ENCODE measurements at places on chromosomes 5 and 9.

DNA sequence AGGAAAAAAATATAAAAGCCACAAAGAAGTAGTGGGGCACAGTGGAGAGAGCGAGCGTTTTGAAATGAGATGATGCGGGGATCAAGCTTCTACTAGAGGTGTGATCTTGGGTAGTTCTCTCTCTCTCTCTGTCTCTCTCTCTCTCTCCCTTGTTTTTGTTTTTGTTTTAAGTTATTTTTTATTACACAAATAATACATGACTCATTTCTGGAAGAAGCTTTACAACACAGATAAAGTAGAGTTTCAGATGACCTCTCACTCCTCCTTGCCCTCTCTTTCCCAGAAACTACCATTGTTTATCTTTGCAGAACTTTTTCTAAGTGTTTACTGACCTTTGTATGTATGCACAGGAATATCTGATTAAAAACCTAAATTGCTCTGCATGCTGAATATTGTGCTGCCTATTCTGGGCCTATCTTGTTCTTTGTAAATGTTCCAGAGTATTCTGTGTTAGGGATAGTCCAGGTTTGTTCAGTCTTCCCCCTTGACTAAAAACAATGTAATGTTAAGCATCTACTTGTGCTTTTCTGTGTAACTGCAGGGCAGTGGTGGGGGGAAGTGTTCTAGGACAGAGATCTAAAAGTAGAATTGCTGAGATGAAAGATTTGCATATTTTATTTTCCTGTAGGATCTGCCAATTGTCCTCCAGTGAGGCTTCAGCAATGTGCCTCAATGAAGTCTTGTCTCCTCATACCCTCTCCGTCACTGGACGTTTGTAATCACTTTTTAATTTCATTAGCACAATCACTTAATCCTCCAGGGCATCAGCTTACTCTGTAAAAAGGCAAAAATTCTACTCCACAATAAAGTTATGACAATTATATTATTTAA, 52.0 kb downstream of the FYB1 start:
- no peak for DNase-seq

- DNase-seq: no peak
Observed at GRCh38 chr5:112186401-112186990, 232.6 kb downstream of the EPB41L4A start.

DNA sequence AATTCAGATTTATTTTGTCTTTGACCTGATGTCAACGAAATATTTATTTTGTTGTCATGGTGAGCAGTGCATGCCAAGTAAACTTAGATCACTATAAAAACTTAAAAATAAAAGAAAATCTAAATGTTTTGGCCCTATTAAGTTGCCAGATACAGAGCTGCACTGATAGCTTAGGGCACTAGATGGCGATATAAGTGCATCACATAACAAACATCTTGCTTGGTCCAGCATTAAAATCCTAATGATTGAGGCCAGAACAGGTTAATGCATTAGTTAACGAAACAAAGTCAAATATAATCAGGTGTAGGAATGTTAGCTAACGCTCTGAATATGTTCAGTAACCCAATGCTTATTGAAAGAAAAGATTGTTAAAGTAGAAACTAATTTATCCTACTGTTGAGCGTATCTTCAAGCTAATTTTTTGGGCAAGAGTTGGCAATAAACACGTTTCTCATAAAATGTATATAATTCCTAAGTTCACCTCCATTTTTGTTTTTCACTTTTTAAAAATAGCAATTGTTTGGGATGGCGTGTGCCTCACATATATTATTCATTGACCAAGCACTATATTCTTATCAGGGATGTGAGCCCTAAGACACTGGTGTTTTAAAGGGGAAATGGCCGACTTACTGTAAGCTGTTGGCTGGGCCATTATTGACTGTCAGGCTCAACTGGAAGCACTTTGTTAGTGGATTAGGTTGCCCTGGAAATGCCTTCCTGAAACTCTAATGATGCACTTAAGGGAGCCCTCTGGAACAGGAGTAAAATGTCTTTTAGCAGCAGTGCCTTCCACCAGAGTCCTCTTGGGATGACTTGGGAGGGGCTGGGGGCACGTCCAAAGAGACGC, 33.3 kb downstream of the KCTD16 start:
- no peak for DNase-seq

DNA sequence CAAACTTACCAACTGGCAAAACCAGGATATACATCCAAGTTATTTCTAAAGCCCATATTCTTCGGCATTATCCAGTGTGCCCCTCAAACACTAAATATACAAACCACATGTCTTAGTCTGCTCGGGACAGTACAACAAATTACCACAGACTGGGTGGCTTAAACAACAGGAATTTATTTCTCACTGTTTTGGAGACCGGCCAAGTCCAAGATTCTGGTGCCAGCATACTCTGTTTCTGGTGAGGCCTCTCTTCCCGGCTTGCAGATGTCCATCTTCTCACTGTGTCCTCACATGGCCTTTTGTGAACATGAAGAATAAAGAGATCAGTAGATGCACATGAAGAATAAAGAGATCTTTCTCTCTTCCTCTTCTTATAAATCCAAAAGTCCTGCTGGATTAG, 12.9 kb upstream of the SLCO6A1 start:
- DNase-seq: no peak

DNA sequence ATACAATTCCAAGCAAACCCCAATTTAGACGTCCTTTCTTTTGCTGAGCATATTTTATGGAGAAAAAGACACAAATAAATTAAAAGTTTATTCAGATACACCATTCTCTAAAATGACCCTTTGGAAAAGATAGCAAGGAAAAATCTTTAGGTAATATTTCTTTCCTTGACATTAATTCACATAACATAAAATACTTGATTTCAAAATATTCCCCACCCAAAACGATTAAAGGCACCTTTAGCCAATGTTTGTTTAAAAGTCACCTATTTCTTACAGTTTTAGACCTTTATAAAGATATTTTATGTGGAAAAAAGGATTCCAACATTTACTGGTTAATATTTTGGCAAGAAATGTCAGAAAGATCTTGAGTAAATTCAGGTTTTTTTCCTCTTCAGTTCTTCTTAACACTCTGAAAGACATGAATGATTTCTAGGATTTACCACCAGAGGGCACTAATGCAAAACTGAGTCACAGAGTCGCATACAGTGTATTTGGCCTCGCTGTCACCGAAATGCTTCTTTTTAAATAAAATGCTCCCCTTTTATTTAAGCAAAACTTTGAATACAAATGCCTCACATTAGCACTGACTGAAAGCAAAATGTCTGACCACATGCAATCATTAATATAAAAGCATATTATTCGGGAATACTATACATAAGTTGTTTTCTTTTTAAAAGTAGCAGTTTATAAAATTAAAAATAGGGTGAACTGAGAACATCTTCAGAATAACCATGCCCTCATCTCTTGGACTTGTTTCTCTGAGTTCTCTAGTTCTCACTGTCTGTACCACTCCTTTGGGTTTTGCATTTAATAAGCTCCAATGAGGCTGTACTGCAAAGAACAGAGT, 122.5 kb downstream of the SLC1A3 start:
- no peak for DNase-seq

DNA sequence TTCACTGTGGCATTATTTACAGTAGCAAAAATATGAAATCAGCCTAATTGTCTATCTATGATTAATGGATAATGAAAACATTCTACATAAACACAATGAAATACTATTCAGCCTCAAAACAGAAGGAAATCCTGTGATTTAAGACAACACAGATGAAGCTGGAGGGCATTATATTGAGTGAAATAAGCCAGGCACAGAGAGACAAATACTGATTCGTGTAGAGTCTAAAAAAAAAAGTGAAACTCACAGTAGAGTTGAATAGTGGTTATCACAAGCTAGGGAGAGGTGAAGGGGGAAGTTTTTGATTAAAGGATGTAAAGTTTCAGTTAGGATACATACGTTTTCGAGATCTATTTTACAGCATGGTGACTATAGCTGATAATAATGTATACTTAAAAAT, 122.2 kb downstream of the ADAMTS6 start:
- DNase-seq: no peak
